ENCODE measurements at places on chromosomes 4 and X.
A peak's percentile ranks its signal among the peaks of the same experiment; 100 is the strongest.

DNA sequence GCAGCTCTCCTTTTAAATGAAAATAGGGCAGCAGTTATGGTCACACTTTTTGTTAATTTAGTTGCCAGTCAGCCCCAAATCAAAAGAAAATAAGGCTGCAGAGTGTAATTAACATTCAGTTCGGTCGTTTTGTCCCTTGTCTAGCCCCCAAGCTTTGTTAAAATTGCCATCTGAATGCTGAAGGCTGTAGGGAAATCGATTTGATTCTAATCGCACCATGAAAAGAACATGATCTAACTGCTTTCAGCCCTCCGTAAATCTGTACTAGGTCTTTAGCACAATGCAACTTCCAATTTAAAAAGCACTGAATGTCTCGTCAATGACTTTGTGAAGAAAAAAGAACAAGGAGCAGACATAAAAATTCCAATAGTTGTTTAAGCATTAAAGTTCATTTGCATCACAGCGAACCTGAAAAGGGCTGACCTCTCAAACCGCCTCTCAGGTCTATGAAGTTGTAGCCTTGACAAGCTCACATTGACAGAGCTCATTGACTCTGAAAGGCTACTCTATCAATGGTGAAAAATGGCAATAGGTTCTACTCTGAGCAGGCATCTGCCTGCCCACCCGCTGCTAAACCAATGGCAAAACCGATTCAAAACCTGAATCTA, 48.9 kb downstream of the CHIC2 start:
- DNase-seq = no peak

GRCh38 chr4:27974339-27974738, 1113.7 kb downstream of the STIM2 start:
- no peak for DNase-seq

GRCh38 chr4:133146574-133147241, 2.4 kb upstream of the PCDH10 start:
- no peak for DNase-seq

- DNase-seq = no peak
These were observed 52.4 kb downstream of the PPP2R2C start for GRCh38 chr4:6420036-6420435.

DNA sequence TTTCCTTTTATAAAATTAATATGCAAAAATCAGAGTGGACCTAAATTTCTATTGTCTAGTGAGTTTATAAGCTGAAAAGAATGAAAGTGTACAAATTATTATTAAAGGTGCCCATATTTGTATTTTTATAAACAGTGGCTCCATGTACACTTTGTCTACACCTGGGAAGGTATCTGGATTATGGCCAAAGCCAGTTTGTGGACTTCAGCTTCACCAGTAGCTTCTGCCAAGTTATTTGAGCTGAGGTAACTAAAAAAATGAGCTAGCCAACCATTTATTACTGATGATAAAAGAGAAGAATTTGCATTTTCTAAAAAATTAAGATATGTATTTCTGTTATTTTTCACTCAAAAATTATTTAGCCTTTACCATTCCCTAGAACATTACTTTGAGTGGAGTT, 32.3 kb upstream of the LRAT start:
- DNase-seq = no peak

- no peak for DNase-seq
These were observed 16.8 kb downstream of the MID1 start for GRCh38 chrX:10603612-10604011.

DNA sequence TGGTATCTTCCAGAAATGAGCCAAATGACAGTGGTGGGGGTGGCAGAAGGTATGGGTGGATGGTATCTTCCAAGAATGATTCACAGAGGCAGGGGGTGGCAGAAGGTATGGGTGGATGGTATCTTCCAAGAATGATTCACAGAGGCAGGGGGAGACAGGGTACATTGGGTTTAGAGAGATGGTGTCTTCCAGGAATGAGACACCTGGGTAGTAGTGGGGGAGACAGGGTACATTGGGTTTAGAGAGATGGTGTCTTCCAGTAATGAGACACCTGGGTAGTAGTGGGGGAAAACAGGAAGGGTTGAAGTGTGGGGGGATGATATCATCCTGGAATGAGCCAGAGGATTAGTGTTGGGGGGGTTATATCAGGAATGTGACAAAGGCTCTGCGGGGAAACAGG, 62.0 kb downstream of the MAOA start:
- no peak for DNase-seq

DNA sequence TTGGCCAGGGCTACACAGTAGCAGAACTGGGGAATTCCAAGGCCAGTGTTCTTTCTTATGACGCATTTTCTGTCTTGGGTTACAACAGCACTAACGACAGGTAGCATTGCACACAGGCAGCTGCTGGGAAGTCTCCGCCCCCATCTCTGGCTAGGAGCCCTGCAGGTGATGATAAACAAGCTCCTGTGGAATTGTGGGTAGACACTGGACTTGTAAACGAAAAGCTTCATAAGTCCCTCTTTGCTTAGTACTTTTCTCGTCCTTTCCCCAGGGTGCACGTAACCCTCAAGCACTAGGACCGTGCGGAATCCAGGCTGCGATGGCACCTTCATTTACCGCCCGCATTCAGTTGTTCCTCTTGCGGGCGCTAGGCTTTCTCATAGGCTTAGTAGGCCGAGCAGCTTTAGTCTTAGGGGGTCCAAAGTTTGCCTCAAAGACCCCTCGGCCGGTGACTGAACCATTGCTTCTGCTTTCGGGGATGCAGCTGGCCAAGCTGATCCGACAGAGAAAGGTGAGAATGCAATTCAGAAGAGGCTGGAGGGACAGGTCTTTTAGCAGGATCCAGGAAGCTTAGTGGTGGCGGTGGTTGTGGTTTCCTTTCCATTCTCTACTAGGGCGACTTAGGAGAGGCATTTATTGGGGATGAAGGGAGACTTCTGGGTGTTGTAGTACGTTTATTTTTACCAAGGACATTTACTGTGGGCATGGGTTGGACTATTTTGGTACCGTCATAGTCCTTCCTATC, at the start of gene FAAH2:
Gene FAAH2 (plus strand): TSS at position 200 of the 745 bp plus-strand sequence. CDS start 120 bp downstream, at position 320.
- DNase-seq = peak; percentile 41

- DNase-seq = no peak
These were observed 265.3 kb downstream of the ZNF674 start for GRCh38 chrX:46279925-46280313.

GRCh38 chr4:151960449-151961230, 199.8 kb upstream of the GATB start:
- no peak for DNase-seq

- no peak for DNase-seq
These were observed 39.5 kb upstream of the MAP3K15 start for GRCh38 chrX:19554786-19555185.

DNA sequence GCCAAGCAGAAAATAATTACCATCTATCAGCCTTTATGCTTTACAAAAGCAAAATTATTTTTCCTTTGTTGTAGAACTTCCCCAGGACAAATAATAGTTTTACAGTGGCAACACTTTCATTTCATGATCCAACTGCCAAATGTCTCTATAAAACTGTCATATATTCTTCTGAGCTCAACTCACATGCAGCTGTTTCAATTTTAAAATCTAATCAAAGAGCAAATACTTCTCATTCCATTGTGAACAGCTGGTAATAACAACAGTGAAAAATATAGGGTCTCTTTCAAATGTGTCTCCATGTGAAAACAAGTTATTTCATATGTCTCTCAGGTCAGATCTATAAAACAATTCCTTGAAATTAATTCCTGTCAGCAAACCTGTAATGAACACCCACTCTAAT, 270.6 kb upstream of the SLC7A11 start:
- no peak for DNase-seq

- DNase-seq = no peak
These were observed 27.7 kb upstream of the GPC3 start for GRCh38 chrX:134013092-134013497.

All from activated T-helper 1 cell treated with anti-CD3 and anti-CD28 coated beads, Interleukin-2, amount 50 U/mL, for 16 hours (primary cell).